ENCODE measurements at places on chromosomes 1 and 21. TPM values are rescaled to one million over a fixed set of nuclear protein-coding genes. Genes with fewer than 3 reads are reported as not detected.
A peak's percentile ranks its signal among the peaks of the same experiment; 100 is the strongest.

The G0S2 gene
- 93.1 TPM for total RNA-seq

The IKBKE gene
- total RNA-seq: 19.4 TPM

The PRELP gene
- total RNA-seq: not detected

The AJAP1 gene
- not detected for total RNA-seq

The LDLRAD1 gene
- total RNA-seq: not detected

The ALPL gene
- total RNA-seq: not detected

The TMPRSS3 gene
- 47.6 TPM for total RNA-seq

The HMCN1 gene
- total RNA-seq: not detected

The BEST4 gene
- 1.3 TPM for total RNA-seq

The LINGO4 gene
- 0.33 TPM for total RNA-seq

The CLEC20A gene
- total RNA-seq: not detected

The CRYBG2 gene
- 1.3 TPM for total RNA-seq

The NBPF6 gene
- total RNA-seq: 0.12 TPM

DNA sequence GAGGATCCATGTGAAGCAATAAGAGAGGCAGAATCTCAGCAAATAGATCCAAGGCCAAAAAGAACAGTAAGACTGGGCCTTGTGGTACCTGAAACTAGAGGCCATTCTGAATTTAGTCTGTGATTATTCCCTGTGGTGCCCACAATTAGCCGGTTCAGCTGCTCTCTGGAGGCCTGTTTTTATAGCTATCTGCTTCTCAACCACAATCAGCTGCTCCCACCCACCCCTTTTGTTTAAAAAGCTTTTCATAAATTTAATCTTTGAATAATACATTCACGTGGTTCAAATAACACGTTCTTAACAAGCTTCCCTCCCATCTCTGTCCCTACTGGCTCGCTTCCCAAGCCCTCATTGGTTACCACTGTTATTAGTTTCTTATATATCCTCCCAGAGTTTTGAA is 18.0 kb downstream of the UBE2T start:
- no peaks in the 10 kb centered on the region for H3K36me3 ChIP-seq
- no peak for DNase-seq

DNA sequence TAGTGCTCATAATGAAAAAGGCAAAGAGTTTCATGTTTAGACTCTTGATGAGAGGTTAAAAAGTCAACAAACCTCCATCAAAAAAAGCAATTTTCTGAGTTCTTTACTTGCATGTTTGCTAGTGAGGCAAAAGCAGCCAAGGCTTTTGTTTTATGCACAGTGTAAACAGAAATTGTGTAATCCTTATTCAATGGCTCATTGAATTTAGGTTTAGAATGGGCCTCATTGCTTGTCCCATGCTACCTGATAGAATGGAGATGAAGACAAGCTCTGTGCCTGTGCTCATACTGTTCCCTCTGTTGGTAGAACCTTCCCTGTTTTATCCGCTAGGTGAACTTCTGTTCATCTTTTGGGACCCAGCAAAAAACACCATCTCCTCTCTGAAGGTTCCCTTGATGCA is 10.0 kb upstream of the LRRC8D start:
- no peak overlapping the region for H3K4me3 ChIP-seq
- peaks cover 3% of the 10 kb centered on the region for H3K27me3 ChIP-seq
- DNase-seq: no peak
- H3K27ac ChIP-seq: no peak overlapping the region

DNA sequence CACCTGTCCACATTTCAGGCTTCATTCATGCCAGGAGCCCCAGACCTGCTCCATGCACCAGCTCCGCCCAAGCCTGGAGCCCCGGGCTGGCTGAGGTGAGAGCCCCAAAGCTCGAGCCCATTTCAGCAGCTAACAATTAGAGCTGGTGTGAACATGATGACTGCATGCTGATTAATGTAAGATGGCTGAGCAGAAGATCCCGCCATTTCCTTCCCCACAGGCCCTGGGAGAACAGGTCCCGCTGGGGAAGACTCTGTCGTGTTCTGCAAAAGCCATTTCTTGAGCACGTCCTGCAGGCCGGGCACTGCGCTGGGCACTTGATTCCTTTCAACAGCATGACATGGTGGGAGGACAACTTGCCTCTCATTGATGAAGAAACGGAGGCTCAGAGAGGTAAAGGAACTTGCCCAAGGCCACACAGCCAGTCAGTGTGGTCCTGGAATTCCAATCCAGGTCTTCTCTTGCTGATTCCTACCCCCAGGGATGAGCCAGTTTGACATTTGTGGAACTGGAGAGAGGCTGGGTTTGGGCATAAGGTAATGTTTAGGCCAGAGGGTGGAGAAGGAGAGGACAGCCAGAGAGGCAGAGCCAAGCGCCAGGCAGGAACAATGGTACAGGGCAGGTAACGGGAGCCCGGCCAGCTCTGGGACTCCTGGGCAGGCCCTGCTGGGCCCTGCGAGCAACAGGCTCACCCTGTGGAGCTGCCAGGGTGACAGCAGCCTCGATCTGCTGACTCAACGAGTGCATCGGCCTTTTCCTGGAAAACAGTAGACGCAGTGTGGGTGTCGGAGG is 28.1 kb upstream of the EPHA2 start:
- DNase-seq: no peak
- no peaks in the 10 kb centered on the region for H3K36me3 ChIP-seq
- H3K27ac ChIP-seq: no peak overlapping the region

DNA sequence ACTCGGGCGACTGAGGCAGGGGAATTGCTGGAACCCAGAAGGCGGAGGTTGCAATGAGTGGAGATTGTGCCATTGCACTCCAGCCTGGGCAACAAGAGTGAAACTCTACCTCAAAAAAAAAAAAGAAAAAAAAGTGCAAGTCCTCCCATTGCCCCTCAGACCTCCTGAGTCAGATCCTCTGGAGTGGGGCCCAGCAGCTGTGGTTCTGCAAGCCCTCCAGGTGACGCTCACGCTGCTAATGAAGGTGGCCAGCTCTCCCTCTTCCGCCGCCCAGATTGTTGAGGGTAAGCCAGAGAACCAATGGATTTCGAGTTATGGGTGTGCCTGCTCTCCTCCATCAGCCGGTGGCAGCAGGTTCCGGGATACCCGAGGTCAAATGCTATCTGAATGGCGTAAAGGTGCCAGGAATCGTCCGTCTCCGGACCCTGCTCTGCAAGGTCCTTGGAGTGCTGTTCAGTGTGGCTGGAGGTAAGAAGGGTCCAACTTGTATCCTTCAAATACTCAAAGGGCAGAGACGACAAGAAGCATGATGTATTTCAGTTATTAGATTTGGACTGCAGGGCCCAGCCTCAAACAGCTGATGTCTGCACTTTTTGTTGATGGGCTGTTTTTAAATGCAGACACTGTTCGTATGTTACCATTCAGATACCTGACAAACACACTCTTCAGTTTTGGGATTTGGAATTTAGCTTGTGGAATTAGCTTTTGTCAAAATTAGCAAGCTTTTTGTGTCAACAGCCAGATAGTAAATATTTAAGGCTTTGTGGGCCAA is 17.6 kb downstream of the CLCN6 start:
- H3K36me3 ChIP-seq: peaks cover 31% of the 10 kb centered on the region
- DNase-seq: no peak
- H3K4me1 ChIP-seq: no peaks in the 10 kb centered on the region
- H3K27me3 ChIP-seq: no peaks in the 10 kb centered on the region

- H3K4me3 ChIP-seq: no peak overlapping the region
- no peaks in the 10 kb centered on the region for H3K27me3 ChIP-seq
- H3K36me3 ChIP-seq: no peaks in the 10 kb centered on the region
- no peak overlapping the region for H3K27ac ChIP-seq
- DNase-seq: no peak
Measured at GRCh38 chr1:9900142-9901043, 9.7 kb downstream of the CTNNBIP1 start.

GRCh38 chr1:42978317-42979035 is 19.8 kb upstream of the SLC2A1 start:
- DNase-seq: no peak
- H3K27ac ChIP-seq: no peak overlapping the region
- no peaks in the 10 kb centered on the region for H3K4me1 ChIP-seq
- no peak overlapping the region for H3K4me3 ChIP-seq
- no peaks in the 10 kb centered on the region for H3K36me3 ChIP-seq

- H3K27ac ChIP-seq: no peak overlapping the region
- H3K4me3 ChIP-seq: no peak overlapping the region
- DNase-seq: no peak
- H3K36me3 ChIP-seq: peaks cover 23% of the 10 kb centered on the region
Measured at GRCh38 chr1:41110286-41110685, 88.8 kb upstream of the SLFNL1 start.

GRCh38 chr1:21152423-21153100 is 24.1 kb downstream of the EIF4G3 start:
- H3K27ac ChIP-seq: no peak overlapping the region
- DNase-seq: no peak
- peaks cover 20% of the 10 kb centered on the region for H3K36me3 ChIP-seq
- H3K27me3 ChIP-seq: no peaks in the 10 kb centered on the region
- no peak overlapping the region for H3K4me3 ChIP-seq

DNA sequence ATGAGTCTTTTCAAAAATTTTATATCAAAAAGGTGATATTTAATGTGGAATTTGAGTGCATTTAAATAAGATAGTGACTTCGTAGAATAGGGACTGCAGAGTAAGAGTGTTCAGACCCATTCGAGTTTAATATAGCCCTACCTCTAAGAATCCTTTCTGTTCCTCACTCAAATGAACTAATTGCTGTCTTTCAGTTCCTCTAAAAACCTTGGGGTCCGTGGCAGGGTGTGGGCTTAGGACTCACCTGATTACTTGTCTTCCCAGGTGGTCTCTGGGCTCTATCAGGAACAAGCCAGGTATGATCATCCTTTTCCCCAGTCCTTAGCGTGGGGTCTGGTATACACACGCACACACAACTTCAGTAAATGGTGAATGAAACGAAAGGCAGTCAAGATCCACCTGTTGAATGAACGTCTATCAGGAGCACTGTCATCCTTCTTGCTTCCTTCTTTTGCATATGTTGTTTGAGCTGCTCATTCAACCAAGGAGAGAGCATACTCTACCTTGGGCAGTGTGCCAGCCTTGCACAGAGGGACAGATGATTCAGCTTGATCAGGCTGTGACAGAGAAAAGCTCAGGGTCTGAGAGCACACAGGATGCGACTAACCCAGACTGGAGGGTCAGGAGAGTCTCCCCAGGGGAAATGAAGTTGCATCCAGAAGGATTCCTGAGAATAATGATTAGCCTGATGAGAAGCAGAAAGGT is 1.2 kb upstream of the RNF11 start:
- H3K4me3 ChIP-seq: peak overlapping the region; percentile 89
- DNase-seq: peak; percentile 81
- H3K27ac ChIP-seq: peak overlapping the region; percentile 81
- no peaks in the 10 kb centered on the region for H3K27me3 ChIP-seq

- no peak overlapping the region for H3K4me3 ChIP-seq
- H3K36me3 ChIP-seq: no peaks in the 10 kb centered on the region
- no peak overlapping the region for H3K27ac ChIP-seq
- peaks cover 7% of the 10 kb centered on the region for H3K4me1 ChIP-seq
- peaks cover 3% of the 10 kb centered on the region for H3K27me3 ChIP-seq
Measured at GRCh38 chr1:22749503-22749902, 38.9 kb downstream of the EPHB2 start.

DNA sequence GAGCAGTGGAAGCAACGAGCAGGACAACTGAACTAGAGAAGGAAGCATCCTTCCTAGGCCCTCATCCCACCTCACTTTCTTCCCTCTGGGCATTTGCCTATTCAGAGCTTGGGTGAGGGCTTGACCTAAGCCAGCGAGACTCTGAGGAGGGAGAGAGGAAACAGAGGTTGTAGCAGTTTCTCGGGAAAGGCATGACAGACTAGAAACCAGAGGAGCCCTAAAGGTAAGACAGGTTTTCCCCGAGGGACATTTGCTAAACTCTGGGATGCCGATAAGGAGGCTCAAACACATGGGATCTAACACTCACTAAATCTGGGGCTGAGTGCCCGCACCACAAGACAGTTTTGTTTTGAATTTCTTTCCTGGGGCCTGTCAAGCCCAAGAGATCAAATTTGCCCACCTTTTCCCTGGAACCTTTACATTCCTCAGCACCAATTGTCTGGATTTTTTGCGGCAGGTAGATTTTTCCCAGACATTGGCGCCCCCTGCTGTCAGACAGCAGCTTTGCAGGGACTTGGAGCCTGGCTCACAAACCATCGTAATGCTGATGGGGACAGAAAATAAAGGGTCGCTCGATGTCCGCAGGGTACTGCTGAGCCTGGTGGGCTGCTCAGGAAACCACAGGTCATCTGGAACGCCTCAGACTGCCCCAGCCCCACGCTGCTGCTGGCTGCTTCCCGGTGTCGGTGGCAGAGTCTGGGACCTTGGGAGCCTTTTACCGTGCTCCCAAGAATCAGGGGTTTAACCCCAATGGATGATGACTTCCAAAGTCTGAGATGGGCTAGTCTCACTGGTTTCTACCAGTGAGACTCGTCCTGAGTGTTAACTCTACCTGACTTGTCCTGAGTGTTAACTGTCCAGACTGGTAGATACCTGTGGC is 23.4 kb upstream of the TSPAN2 start:
- H3K27ac ChIP-seq: no peak overlapping the region
- peaks cover 14% of the 10 kb centered on the region for H3K4me1 ChIP-seq
- DNase-seq: peak; percentile 62
- peaks cover 2% of the 10 kb centered on the region for H3K36me3 ChIP-seq
- no peak overlapping the region for H3K4me3 ChIP-seq

- no peak overlapping the region for H3K27ac ChIP-seq
- DNase-seq: no peak
- H3K27me3 ChIP-seq: no peaks in the 10 kb centered on the region
- no peak overlapping the region for H3K4me3 ChIP-seq
Measured at GRCh38 chr1:9097947-9098705, 28.7 kb upstream of the SLC2A5 start.

DNA sequence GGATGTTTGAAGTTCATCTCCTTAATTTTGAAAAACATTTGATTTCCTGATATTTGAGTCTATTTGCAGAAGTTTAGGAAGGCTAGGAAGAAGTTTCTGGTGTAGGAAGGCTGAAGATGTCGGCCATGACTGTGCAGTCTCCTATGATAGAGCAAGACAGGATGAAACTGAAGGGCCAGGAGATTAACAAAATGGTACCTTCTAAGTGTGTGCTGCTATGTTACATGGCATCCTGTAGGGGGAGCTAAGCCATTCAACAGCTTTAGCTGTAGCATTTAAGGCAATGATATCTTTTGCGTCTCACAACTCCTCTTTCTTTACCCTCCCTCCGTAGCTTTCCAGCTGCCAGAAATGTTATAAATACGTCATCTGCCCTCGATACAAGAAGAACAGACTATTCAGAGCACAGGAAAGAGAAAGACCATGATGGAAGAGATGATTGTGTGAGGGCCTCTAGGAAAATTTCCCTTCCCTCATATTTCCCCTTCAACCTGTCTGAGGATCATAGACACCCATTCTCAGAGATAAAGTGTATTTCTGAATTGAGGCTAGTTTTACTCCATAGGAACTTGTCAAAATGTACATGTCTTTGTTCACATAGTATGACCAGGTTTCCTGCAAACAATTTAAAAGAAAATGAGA is 61.1 kb downstream of the XCL1 start:
- H3K36me3 ChIP-seq: no peaks in the 10 kb centered on the region
- no peak overlapping the region for H3K4me3 ChIP-seq
- H3K4me1 ChIP-seq: no peaks in the 10 kb centered on the region
- H3K27ac ChIP-seq: no peak overlapping the region

- no peak for DNase-seq
- H3K27me3 ChIP-seq: peaks cover 40% of the 10 kb centered on the region
- H3K4me1 ChIP-seq: peaks cover 3% of the 10 kb centered on the region
- H3K4me3 ChIP-seq: no peak overlapping the region
- no peaks in the 10 kb centered on the region for H3K36me3 ChIP-seq
Measured at GRCh38 chr1:202713110-202713509, 2.9 kb upstream of the SYT2 start.

GRCh38 chr1:19815801-19816736 is 986 bp upstream of the RNF186 start:
- no peaks in the 10 kb centered on the region for H3K36me3 ChIP-seq
- H3K4me3 ChIP-seq: no peak overlapping the region
- H3K27ac ChIP-seq: no peak overlapping the region
- H3K4me1 ChIP-seq: no peaks in the 10 kb centered on the region

Data from activated CD4-positive, alpha-beta memory T cell treated with anti-CD3 and anti-CD28 coated beads for 36 hours (primary cell).